Activated effector memory CD4-positive, alpha-beta T cell treated with Interleukin-2 at 50 U/mL for 16 hours (primary cell): ENCODE measurements at places on chromosomes 7 and 10.

GRCh38 chr10:112919721-112920120 is 30.3 kb upstream of the TCF7L2 start:
- DNase-seq = no peak

GRCh38 chr10:78903341-78903940 is 165.3 kb upstream of the ZMIZ1 start:
- no peak for DNase-seq

DNA sequence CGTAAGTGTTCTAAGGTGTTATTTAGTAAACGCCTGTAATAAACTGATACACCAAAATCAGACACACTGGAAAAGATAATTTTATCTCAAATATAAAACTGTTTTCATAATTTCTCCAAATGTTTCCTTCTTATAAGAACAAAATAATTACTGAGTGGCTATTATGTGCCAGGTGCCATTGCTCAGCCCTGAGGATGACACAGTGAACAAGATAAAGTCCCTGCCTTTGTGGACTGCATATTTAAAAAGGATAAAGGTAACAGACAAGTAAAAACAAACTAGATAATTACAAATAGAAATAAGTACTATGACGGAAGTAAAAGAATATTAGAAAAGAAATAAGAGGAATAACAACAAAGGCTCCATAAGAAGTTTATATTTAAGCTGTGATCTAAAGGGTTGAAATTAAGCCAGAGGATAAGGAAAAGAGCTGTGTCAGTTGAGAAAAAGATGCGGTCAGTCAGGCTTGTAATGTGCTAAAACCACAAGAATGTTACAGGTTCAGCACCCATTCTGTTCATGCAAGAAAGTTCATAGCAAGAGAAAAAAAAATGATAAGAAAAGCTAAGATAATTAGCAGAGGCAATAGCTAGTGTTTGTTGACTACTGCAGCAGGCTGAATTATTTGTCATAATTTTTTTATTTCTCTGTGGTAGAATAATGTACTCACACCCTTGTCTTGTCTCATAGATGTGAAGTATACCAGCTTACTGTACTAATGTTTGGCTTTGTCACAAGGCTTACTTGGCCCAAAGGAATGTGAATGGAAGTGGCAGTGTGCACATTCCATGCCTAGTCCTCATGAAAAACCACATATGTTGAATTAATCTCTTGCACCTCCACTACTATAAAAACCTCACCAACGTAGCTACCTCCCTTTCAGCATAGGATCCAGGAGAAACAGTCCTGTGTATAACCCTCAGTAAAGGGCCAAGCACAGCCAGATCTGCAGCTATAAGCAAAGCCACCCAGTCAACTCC is 75.1 kb downstream of the CRPPA start:
- no peak for DNase-seq

DNA sequence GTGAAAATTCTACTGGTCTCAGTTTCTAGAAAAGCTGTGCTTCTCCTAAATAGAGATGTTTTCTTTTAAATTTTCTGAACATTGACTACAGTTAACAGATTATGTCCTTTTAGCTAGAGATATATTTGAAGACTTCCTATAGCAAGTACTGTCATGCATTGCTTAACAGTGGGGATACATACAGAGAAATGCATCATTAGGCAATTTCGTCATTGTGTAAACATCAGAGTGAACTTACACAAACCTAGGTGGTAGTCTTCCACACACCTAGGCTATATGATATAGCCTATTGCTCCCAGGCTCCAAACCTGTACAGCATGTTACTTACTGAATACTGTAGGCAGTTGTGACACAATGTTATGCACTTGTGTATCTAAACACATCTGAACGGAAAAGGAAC is 28.5 kb downstream of the PIK3CG start:
- DNase-seq = no peak

DNA sequence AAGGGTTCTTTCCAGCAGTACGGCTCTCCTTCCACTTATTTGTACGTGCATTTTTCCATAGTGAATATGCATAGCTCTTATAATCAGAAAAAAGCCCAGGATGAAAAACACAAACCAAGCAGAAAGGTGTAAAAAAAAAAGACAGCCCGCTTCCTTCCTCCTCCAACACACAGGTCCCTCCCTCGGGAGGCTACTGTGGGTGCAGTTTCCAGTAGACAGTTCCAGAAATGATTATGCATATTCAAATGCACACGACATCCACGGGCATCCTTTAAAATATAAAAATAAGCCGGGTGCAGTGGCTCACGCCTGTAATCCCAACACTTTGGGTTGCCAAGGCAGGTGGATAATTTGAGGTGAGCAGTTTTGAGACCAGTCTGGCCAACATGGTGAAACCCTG is 59.9 kb downstream of the TNRC18 start:
- DNase-seq = no peak

DNA sequence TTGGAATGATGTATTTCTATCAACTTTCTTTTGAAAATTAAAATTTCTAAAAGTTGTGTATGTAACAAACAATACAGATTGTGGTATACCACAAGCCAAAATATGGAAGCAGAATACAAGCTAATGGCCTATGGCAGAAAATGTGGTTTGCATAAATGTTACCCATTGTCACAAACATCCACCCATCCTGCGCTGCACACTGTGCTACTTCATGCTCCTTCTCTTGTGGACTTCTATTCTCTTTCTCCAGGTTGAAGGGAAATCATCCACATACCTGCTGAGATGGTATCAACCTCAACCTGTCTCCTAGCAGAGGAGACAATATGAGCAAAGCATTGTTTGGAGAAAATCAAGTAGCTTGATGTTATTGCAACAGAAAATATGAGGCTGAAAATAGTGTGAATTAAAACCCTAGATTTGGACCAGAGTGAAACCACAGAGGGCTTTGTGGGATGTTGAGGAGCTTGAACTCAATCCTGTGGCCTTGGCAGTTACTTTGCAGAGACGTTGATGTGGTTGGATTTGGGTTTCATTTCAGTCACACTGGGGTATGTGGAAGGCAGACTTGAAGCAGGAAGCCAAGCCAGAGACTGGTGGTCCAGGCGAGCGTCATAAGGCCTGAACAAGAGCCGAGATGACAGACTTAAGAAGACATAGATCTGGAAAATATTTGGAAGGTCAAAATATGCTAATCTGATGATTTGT is 63.8 kb downstream of the ICA1 start:
- no peak for DNase-seq

DNA sequence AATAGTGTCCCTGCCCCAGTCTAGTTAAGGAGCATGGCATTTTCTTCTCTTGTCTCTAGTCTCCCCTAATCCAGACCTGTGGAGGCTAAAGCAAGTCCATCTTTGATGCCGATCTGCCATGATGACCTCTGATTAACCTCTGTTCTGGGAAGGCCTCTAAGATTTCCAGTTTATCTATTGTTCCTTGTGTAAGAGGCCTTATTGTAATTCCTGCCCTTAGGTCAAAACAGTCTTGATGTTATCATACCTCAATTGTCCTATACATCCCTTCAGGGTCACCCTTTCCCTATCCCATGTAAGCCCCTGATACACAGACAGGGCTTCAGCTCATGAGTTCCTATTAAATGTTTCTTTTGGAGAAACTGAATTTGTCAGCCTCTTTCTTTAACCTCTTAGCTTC is 4.9 kb upstream of the ZMIZ2 start:
- DNase-seq = no peak

- no peak for DNase-seq
Observed at GRCh38 chr7:19202599-19202998, 57.4 kb upstream of the FERD3L start.

DNA sequence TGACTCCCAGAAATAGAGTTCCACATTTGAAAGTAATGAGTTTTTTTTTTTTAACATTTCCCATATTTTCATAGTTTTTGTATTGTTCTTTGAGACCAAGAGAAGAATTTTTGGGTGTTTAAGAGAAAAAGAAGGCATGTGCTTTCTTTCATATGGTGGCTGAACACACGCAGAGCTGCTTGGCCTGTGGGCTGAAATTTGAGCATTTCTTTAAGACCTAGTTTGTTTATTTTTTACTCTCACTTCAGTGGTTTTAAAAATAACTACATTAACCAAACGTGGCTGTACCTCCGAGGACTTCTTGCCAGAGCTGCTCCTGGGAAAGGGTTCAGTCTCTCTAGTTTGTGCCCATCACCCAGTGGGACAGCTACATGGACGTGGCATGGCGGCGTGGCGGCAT is 58.3 kb downstream of the INPP5A start:
- no peak for DNase-seq

- DNase-seq = no peak
Observed at GRCh38 chr10:128529225-128529624, 403.0 kb upstream of the MKI67 start.

DNA sequence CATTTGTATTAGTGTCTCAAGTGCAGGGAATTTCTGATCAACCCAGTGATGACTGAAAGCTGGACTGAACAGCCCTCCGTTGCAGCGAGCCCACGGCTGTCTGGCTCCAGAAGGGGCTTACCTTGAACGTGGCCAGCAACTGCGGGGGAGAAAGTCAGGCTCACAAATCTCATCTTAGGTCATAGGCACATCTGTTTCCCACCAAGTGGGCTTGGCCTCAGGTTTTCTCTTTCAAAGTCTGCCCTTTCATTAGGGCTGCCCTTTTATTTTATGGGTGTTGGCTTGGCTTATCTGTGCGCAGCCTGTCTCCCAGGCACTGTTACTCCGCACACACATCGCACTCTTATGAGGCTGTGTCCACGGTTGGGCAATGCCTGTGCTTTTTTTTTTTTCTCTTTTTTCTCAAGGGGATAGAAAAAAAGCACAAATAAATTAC is 178.0 kb downstream of the JCAD start:
- DNase-seq = no peak

DNA sequence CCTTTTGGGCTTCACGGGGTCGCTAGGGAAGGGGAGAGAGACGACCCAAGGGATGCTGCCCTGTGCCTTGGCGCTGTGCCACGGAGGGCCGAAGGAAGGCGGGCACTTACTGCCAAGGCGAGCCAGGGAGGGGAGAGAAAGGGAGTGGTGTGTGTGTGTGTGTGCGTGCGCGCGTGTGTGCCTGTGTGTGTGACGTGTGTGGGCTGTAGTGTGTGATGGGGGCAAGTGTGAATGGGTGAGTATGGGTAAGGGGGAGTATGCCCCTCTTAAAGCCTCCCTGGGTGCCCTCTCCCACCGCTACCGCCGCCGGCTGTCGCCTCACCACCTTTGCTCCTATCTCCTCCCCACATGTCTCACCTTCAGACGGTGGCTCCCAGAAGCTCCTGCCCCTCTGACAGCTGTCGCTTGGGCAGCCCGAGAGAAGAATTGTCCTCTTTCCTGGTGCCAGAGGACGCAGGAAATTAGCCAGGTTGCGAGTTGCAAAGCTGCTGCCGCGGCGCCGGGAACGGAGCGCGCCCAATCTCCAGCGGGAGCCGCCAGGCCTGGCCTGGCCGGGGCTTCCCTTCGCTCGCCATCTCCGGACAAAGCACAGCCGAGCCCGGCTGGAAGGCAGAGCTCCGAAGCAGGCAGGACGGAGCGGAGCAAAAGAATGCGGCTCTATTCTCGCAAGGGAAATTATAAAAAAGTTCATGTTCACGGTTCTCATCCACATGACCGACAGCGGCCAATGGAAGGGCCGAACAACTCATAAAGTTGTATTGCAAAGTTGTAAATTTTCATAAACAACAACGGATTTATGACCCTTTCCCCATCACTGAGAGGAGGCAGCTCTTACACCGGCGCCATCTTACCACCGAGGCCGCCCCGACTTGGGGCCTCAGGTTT is at the start of gene HOXA3:
Gene HOXA3 (minus strand): TSS at position 653 of the 885 bp plus-strand sequence. CDS start 41,943 bp downstream, outside the sequence.
- no peak for DNase-seq

DNA sequence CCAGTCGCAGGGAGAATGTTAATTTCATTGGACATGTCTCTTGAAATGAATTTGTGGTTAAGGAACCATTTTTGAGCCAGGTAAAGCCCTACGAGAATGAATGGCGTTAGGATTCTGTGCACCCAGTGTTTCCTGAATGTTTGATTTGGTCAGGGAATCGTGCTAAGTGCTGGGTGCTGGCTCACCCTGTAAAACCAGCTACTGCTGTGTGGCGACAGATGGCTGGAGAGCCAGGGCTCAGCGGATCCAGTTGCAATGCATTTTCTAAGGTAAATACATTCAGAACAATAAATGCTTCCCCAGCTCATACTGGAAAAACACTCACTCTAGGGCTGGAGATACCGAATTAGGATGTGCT is 355.5 kb downstream of the GLRX3 start:
- DNase-seq = no peak

- DNase-seq = no peak
Observed at GRCh38 chr7:151558575-151558974, 38.9 kb upstream of the RHEB start.

DNA sequence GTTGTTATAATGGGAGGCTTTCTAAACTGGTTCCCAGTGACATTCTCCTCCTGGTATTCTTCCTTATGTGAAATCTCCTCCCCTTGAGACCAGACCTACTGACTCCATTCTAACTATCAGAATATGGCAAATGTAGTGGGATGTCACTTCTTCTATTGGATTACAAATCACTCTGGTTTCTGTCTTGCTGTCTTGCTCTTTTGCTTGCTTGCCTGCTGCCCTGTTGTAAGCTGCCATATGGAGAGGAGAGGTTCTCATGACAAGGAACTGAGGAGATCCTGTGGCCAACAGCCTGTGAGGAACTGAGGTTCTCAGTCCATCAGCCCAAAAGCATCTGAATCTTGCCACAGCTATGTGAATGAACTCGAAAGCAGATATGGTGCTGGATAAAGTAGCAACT is 4.7 kb upstream of the NRCAM start:
- DNase-seq = no peak

- no peak for DNase-seq
Observed at GRCh38 chr7:50676079-50676478, 106.6 kb downstream of the GRB10 start.
